ENCODE measurements at places on chromosomes 11 and 22.

- DNase-seq, result no peak
Observed at GRCh38 chr11:108975641-108976071, 310.8 kb downstream of the DDX10 start.

DNA sequence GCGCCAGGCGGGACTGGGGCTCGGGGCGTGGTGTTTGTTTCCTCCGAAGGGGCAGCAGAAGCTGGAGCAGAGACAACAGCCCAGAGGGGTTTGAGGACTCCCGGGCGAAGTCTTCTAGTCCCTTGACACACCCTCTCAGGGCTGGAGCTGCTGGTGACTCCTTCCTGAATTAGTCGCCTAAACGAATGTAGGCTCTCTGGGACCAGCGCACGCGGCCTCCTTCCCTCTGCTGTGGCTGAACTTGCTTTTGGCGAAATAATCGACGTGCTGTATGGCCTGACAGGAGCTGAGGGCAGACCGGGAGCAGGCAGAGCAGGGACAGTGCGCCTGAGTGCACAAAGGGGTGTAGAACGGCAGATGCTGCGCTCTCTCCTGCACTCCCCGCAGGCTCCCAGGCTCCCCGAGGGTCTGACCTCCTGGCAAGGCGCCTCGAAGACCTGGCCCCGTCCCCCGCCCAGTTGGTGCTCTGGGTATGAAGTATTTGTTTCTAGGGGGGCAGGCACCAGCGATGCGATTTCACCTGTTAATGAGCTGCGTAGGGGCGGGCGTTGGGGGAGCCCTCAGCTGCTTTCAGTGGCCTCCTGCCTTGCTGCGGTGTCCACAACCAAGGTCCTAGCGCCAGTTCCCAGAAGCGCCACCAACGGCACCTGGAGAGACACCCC lies 5.3 kb downstream of the SLC17A6 start:
- no peak for DNase-seq

DNA sequence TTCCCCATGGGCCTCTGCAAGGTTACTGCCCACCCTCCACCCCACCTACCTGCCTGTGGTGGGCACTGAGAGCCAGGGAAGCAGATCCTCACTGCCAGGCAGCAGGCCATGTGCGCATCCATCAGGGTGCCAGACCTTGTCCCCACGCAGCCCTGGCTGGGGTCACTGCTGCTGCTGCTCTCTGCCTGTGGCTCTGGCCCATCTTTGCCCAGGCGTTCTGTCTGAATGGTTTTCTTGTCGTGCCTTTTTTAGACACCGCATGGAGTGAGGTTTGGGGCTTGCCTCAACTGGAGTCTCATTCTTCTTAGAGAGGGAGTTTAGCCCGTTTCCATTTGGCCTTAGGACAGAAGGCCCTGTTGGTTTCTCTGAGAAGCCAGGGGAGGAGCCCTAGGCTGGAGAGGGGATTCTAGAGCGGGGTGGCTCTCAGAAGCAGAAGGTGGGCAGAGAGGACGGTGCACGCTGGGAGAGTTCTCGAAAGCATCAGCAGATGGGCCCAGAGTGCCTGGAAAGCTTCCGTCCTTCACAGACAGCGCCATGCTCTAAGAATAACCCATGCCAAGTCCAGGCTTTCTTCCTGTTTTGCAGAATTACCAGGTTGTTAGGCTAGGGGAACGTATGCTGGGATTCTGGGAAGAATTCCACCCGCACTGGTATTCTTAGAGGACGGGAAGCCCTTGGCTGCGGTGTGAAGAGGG lies 8.1 kb downstream of the TANGO2 start:
- peak; percentile 44 for DNase-seq

- DNase-seq, result peak; percentile 64
Observed at GRCh38 chr11:71286701-71287643, 34.6 kb upstream of the SHANK2 start.

GRCh38 chr11:61728940-61729219 lies 23.6 kb upstream of the MYRF start:
- no peak for DNase-seq

DNA sequence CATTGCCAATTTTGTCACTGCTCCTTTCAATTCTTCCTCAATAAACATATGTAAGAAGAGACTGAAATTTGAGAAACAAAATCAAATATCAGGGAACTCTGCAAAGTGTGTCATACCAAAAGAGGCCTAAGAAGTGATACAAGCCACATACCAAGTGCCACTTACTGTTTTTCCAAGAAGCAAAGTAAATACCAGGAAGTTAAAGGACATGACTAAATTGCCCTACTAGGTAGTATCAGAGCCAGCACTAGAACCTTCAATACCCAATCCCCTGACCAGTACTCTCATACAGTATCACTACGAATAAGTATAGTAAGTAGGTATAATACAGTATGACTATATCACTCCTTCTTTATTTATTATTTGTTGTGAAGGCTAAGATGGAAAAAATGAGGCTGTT lies 13.6 kb downstream of the MAML2 start:
- no peak for DNase-seq

DNA sequence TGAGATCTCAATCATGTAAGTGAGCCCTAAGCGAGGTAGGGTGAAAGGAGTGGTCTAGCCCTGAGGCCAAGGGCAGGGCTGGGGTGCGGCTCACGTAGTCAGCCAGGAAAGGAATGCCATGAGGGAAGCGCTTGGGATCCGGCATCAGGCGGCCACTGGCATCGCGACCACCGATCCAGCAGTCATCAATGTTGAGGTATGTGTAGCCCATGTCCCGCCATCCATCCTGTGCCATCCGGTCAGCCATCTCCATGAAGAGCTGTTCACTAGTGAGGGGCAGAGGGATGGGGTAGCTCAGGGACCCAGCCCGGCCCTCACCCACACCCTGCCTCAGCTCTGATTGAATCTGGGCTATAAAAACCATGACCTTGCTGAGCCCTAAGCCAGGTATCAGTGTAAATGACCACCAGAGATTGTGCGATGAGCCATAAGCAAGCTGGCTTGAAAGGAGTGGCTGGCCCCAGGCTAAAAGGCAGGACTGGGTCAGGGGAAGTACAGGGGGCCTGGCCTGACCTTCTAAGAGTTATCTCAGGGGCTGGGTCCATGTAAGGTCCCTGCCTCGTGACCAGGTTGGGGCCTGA lies 2.9 kb downstream of the NAGA start:
- no peak for DNase-seq

DNA sequence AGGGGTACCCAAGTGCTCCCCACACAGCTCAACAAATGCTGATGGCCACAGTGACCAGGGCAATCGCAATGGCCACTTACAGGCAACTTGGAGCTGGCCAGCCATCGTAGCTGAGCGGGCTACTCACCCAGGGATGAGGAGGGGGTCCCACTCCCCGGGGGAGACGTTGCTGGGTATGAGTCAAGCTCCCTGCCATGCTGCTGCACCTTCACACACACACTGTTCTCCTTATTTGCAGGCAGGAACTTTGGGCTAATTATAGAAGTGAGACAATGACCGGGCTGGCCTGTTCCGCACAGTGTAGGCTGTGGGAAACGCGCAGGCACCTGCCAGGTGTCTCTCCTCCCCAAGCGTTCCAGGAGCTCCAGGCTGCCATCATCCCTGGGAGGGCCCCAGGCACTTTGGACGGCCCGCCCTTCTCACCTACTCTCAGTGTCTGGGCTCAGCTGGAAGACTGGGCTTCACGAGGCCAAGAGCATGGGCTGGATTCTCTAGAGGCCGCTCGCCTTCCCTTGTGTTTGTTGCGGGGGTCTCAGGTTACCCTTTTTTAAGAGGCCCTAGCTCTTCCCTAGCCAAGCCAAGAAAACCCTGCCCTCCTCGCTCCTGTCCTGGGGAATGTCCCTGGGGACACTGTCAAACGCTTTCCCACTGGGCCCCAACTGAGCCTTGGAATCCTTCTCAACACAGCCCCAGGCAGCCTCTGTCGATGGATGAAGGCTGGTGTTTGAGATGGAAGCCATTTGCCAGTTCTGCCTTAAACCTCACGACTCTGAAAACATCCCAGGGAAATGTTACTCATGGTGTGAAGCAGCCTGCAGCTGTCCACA lies 73.0 kb downstream of the RTL6 start:
- no peak for DNase-seq

All from amygdala (tissue), 56 donors.